ENCODE measurements at places on chromosomes 5 and 9.

DNA sequence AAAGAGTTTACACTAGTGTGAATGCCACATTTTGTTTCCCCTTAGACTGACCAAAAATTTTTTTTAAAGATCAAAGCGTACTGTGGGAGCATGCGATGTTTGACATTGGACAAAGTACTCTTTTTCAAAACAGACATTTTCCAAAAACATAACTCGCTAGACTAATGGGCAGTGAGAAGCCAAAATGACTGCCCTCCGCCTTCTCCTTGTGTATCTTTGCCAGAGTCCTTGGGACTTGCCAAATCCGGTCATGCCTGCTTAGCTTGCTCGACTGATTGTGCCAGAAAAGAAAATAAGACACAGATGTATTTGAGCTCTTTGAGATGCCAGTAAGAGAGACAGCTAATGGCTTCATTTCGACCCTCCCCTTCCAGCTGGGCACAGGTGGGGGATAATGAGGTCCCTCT, 157.5 kb downstream of the MAPKAP1 start:
- no peak for DNase-seq

DNA sequence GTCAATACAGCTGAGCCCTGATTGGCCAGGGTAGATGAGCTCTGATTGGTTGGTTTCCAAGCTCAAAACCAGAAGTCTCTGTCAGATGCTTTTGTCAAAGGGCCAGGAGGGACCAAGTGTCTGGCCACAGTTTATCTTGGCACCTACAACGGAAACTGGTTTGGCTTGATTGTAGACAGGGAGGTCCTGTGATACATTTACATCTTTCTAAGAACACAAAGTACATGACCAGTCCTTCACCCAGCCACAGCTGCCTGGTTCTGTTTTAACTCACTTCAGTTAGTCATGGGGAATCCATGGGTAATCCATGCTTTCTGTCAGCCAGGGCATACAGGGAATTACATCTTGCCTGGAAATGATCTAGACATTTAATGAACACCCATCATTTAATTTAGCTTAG, 171.2 kb downstream of the SLC12A2 start:
- no peak for DNase-seq

GRCh38 chr9:136054798-136055714, 40.0 kb downstream of the NACC2 start:
- no peak for DNase-seq

- no peak for DNase-seq
Observed at GRCh38 chr5:79746642-79747569, 57.3 kb downstream of the CMYA5 start.

DNA sequence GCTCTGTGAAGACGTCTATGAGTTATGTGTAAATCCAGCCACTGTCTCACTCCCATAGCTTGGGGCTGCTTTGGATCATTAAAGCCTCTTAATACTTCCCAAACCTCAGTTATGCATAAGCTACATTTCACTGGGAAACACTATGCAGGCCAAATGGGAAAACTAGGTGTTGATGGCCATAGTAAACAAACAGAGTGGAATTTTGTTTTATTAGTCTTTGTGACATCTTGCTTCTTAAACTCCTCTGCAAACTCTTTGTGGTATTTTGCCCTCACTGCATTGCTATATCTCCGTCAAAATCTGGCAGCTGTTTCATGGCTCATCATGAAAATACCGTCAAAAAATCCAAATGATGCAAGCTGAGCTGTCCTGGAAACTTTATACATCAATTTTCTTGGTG, 167.2 kb upstream of the HMHB1 start:
- no peak for DNase-seq

- DNase-seq: no peak
Observed at GRCh38 chr9:126935630-126936029, 21.0 kb downstream of the RALGPS1 start.
